Stimulated activated CD4-positive, alpha-beta T cell treated with anti-CD3 and anti-CD28 coated beads, Interleukin-4, amount 100 ng/mL, for 4 hours (primary cell): ENCODE measurements at places on chromosomes 2 and 18.
A peak's percentile ranks its signal among the peaks of the same experiment; 100 is the strongest.

DNA sequence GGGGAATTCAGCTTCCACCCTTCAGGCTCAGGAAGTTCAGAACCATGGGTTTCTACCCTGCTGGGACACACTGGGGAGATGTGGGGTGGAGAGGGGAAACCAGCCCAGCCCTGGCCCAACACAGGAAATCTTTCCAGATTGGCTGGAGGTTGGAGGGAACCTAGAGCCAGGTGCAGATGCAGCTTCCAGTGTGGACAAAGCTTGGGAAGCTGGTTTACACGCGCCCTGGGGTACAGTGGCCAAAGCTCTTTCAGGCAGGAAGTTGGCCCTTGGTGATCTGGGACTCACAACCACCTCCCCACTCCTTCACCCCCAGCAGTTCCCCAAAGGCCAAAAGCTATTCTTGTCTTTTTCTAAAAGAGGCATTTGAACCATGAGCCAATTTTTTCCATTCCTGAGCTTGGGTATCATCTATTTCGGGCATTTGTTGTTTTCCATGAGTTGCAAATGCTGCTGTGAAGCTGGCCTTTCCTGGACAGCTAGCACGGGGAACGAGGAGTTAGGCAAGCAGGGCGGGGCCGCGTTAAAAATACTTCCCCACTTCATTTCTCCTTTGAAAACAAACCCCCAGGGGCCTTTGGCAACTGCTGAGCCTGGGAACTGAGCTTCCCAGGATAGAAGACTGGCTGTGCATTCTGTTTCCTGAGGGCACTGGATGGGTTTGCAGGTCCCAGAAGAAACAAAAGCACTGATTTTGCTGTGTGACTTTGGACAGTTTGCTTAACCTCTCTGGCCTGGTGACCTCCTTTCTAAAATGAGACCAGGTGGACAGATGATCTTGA, 3.1 kb upstream of the ARID5A start:
- no peak for DNase-seq

- no peak for DNase-seq
Observed at GRCh38 chr18:10271481-10271880, 183.0 kb upstream of the APCDD1 start.

DNA sequence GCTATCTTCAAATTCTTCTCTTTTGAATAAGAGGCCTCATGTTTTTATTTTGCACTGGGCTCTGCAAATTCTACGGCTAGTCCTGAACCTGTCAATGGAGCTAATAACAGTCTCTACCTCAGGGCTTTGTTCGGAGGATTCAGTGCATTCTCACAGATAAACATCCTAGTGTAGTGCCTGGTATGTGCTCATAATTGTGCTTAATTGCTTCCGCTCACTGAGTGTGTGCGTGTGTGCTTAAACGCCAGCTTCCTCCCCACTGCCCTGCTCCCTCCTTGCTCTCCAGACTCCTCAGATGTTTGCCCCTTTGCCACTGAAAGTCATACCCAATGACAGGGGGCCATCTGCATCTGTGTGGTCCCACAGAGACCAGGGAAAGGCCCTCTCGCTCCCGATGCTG, 6.7 kb downstream of the GYPC start:
- DNase-seq = no peak

GRCh38 chr2:41924709-41925408, 123.0 kb upstream of the PKDCC start:
- DNase-seq = no peak

DNA sequence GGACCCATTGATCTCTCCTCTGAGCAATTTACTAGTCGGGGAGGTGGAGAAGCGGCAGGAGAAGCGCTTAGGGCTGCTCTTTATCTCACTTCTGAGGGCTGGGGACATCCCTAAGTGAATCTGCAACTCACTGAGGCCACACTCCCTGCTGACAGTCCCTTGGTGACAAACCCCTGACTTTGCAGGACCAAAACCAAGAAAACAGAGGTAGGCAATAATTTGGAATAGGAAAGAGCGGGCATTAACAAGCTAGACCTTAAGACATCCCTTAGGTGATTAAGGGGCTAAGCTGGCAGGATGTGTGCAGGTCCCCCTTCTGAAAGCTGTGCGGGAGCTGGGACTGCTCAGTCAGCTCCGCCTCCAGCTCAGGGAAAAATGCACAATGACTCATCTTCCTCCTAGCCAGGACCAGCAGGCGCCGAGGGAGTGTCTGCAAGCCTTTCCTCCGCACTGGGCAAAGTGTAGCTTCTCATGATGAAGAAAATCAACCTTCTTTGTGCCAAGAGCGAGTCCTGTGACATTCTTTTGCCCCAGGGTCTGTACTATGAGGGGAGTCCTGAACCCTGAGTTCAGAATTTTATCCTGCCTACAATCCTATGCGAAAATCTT, 63.3 kb downstream of the BOD1L2 start:
- DNase-seq = no peak

DNA sequence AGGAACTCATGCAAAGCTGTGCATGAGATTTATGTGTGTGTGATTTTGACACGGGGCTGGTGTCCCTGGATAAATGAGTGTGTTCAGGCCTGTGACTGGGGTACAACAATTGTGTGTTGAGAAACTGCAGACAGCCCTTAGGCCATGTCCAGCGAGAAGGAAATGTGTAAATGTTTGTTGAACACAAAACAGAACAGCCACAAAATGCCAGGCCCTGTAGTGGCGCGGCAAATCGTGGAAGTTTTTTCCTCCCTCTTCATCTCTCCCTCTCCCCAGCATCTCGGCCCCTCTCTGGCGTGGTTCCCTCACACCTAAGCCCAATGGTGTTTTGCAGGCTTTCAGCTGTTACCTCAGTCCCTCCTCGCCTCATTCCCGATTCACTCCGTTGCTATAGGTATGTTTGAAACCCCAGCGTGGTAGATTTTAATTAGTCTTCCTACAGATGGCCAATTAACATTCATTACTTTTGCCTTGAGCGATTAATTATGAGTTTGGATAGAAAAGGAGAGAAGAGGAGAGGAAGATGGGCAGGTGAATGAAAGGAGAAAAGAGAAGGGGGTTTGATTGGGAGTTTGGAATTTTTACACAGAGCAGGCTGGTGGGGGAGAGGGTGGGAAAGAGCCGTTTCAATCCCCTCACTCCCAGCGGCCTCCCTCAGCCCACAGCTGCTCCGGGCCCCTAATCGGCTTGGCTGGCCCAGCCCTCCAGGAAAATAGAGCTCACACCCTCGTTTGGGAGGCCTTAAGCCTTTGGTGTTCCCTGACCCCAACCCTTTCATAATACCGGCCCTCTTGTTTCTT, 10.8 kb downstream of the SPR start:
- DNase-seq = no peak

DNA sequence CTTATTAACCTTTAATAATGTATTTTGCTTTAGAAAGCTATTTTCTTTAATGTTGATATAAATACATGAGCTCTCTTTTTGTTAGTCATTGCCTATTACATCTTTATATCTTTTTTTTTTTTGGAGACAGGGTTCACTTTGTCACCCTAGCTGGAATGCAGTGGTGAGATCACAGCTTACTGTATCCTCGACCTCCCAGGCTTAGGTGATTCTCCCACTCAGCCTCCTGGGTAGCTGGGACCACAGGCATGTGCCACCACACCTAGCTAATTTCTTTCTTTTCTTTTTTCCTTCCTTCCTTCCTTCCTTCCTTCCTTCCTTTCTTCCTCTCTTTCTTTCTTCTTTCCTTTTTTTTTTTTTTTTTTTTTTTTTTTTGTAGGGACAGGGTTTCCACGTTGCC, 15.4 kb downstream of the NAB1 start:
- no peak for DNase-seq

- DNase-seq = no peak
Observed at GRCh38 chr18:1585881-1586488, 681.3 kb downstream of the ADCYAP1 start.

- peak; percentile 64 for DNase-seq
Observed at GRCh38 chr2:68832233-68832869, 38.8 kb downstream of the BMP10 start.

- no peak for DNase-seq
Observed at GRCh38 chr2:51218047-51218446, 186.1 kb upstream of the NRXN1 start.

DNA sequence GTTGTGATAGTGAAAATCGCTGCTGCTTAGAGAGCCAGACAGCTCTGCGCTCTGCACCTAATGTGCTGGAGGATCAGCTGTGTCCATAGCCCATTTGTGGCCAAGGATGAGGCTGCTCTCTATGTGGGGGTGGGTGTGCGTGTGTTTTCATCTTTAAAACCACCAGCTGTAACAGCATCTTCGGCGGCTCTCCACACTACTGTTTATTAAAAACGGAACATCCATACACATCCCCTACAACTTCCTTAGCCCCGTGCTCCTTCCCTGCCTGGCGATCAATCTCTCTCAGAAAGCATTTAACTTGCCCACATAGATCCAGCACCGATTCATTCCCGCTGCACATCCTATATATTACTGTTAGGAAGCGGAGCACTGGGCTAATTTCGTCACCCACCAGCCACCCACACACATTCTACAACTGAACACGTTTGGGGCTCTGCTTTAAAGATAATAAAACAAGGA, 1.6 kb downstream of the CELF4 start:
- DNase-seq = no peak

- DNase-seq = no peak
Observed at GRCh38 chr2:128949360-128949759, 630.7 kb upstream of the HS6ST1 start.

GRCh38 chr2:170953941-170954340, 24.9 kb downstream of the GORASP2 start:
- no peak for DNase-seq

GRCh38 chr2:152548111-152548875, 169.0 kb downstream of the PRPF40A start:
- DNase-seq = no peak

GRCh38 chr2:30492185-30492584, 45.1 kb downstream of the LCLAT1 start:
- no peak for DNase-seq

GRCh38 chr2:165743442-165743841, 50.6 kb downstream of the GALNT3 start:
- DNase-seq = no peak

DNA sequence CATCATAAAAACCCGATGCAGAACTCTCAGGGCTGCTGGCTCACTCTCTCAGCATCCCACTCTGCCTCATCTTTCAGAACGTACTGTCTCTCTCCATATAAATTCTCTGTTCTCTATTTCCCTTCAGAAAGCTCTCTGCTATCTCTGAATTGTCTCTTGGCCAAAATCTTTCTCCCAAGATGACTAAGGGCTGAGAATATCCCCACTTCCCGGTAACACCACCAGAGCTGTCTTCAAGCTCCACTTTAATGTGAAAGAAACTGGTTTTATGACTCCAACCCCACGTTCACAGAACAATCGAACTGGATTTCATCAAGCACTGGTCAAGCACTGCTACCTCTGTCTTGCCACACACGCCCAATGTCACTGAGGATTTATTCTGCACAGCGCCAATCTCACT, 22.4 kb downstream of the TGFBRAP1 start:
- no peak for DNase-seq

DNA sequence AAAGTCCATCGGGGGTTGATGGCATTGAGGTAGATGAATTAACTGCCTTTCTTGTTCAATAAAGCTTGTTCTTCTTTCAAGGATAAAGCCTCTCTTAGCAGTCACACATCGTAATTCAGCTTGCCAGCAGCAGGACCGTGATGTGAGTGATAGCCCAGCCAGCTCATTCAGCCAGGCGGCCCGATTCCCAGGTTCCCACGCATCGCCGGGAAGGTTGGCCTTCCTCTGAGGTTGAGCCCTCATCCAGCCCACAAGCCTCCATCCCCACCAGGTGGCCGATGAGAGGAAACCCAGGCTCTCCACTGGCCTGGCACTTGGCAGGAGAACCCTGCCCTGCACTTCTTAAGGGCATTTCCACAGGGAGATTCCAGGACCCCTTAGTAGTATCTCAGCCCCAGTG, 4.7 kb downstream of the AGAP1 start:
- no peak for DNase-seq

DNA sequence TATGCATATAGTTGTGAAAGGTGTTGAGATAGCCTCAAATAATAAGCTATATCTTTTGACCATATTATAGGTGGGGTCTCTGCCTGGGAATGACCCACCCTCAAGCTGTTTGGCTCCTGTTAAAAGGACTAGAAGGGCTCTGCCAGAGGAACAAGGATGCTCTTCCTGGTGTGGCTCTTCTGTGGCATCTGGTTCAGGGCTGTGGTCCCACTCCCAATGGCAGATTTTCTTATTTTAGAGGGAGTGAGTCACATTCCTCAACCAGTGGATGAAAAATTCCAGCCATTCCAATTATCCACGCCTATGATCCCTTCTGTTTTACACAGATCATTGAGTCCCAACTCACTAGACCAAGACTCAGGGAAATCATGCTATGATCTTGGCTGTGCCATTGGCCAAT, 119.9 kb downstream of the PARD3B start:
- no peak for DNase-seq

GRCh38 chr2:83196225-83196624, 1262.9 kb downstream of the SUCLG1 start:
- DNase-seq = no peak

- no peak for DNase-seq
Observed at GRCh38 chr2:232190796-232191195, 187.8 kb upstream of the ALPP start.

DNA sequence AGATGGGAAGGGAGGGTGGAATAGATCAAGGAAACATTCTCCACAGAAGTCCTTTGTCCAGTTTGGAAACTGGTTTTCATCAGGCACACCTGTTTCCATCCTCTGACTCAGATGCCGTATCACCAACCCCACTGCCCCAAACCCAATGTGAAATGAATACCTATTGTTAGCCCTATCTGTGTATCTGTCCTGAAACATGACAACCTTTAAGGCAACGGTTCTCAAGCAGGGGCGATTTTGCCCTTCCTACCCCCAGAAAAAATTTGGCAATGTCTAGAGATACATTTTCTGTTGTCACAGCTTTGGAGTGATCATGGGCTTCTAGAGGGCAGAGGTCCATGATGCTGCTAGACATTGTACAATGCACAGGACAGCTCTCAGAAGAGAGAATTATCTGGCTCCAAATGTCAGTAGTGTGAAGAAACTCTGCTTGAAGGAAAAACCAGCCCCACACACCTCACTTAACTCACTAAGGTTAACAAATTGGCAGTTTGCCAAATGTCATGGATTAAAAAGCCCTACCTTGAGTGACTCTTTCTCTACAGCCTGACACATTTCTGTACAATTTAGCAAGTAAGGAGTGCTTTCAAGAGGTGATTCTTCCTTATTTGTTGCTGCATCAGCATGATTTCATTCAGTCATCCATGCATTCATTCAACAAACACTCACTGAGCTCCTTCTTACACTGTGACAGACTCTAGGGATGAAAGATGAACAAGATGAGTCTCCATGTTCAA, 3.4 kb downstream of the SCTR start:
- DNase-seq = no peak

GRCh38 chr2:140761807-140762206, 1369.0 kb downstream of the LRP1B start:
- no peak for DNase-seq

DNA sequence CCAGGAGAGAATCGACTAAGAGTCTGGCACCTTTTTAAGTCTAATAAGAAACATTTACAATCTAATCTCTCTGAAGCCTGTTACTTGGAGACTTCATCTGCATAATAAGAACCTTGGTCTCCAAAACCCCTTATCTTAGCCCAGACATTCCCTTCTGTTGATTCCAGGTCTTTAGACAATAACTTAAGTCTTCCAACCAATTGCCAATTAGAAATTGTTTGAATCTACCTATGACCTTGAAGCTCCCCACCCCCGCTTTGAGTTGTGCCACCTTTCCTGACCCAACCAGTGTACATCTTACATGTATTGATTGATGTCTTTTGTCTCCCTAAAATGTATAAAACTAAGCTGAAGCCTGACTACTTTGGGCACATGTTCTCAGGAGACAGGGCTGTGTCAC, 49.5 kb upstream of the DTNA start:
- no peak for DNase-seq
